AG09309 (cell line): ENCODE measurements at places on chromosomes 13 and 19.

GRCh38 chr13:98456413-98456845, 120.5 kb downstream of the STK24 start:
- DNase-seq = no peak

DNA sequence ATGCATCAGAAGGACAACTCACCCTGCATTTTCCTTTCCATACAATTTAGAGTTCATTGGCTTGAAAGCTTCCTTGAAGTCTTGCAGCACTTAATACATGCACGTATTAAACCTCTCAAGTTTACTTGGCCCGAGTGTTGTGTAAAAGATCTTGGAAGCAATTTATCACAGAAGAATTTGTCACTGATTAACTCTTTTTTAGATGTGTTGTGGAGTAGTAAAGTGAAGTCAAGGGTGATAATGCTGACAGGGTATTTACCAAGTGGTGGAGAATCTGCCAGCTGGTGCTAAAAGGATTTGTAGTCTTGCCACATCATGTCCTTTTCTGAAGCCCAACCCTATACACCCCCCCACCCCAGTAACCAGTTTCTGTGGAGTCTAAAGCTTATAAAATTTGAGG, 421.0 kb upstream of the MIR17HG start:
- DNase-seq = no peak

- DNase-seq = no peak
Measured at GRCh38 chr19:991174-991931, 7.2 kb downstream of the WDR18 start.

GRCh38 chr13:52850396-52851136, 2.1 kb upstream of the PCDH8 start:
- DNase-seq = no peak

DNA sequence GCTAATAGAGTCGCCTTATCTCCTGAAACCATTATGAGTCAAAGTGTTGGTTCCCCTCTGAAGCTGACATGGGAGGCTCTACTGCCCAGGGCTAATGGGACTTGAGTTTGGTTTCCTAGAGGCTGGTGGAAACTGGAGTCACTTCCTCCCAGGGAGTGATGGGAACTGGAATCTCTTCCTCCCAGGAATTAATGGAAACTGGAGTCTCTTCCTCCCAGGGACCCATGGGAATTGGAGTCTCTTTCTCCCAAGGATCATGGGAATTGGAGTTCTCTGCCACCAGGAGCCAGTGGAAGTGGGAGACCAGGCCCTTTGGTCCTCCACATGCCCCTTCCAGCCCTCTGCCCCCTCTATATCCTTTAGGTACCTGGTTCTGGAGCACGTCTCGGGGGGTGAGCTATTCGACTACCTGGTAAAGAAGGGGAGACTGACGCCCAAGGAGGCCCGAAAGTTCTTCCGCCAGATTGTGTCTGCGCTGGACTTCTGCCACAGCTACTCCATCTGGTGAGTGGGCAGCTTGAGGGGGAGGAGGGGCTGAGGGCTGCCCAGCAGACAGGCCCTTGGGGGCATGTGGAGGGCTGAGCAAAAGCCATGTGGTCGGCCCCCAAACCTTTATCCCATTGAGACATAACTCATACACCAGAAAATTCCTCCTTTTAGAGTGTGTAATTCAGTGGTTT, 5.5 kb downstream of the BRSK1 start:
- DNase-seq = no peak
